CD4-positive, alpha-beta T cell treated with Interleukin-17A for 1 hour (primary cell): ENCODE measurements at places on chromosomes 12 and 14.

DNA sequence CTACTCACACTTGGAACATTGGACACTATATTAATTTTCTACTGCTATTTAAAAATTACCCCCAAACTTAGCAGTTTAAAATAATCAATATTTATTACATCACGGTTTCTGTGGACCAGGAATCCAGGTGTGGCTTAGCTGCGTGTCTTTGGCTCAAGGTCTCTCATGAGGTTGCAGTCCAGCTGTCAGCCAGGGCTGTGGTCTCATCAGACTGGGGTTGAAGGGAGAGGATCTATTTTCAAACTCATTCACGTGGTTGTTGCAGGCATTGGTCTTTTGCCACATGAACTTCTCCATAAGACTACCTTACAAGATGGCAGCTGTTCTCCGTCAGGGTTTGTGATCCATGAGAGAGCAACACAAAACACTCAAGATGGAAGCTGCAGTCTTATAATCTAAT, 343.0 kb downstream of the BCAT1 start:
- no peak for DNase-seq

- DNase-seq, result no peak
These were observed 3.1 kb upstream of the NKX2-1 start for GRCh38 chr14:36522972-36523715.

DNA sequence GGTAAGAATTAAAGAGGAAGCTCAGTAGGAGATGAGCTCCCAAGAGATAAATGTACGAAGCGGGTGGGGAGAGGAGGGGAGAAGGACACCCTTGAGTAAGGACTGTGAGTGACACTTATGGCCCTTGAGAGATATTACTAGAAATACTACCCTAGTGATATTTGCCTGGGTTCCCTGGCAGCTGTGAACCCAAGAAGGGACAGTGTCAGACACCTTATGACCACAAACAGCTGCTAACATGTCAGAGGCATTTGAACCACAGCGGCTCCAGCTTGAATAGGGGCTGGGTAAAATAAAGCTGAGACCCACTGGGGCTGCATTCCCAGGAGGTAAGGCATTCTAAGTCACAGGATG, 19.6 kb upstream of the SLC6A12 start:
- no peak for DNase-seq

GRCh38 chr14:38824706-38825105, 278.3 kb downstream of the SEC23A start:
- no peak for DNase-seq

- peak; percentile 25 for DNase-seq
These were observed 1.2 kb upstream of the GAPDH start for GRCh38 chr12:6532927-6533652.

DNA sequence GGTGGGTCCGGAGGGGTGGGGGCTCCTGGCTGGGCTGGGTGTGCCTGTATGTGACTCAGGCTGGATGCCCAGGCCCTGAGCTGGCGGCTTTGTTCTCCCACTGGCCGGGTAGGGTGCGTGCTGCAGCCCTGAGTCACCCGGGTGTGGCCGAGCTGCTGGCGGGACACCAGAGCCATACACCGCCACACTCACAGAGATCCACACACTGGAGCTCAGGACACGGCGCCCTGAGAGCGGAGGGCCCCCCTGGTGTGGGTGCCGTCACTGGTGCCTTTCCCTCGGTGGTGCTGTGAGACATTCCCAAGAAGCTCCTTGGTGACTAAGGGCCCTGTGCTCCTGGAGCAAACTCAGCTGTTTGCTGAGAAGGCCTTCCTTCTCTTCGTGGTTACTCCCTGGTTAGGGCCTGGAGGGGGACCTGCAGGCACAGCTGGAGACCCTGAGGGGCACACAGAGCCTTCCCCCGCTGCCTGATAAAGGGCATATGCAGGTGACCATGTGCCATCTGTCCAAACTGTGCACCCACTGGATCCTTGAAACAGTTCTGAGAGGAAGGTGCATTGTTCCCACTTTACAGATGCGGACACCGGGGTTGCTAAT, 44.3 kb downstream of the KRT80 start:
- DNase-seq, result no peak

DNA sequence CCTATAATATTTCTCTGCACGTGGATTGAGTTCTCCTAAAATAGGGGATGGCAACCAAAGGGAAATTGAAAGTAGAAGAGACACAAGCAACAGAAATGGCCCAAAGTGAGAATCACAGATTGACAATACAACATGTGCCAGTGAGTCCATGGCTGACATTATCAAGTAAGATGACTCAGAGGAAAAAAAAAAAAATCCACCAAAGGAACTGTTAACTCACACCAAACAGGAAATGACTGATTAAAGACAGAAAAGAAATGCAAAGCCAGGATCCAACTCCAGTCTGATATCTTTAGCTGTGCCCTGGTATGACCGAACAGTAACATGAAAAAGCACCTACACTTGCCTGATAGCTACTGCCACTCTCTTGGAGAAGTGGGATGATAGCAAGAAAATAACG, 485.0 kb downstream of the PRKD1 start:
- DNase-seq, result no peak

- no peak for DNase-seq
These were observed 2.4 kb downstream of the MBD6 start for GRCh38 chr12:57524814-57525614.

DNA sequence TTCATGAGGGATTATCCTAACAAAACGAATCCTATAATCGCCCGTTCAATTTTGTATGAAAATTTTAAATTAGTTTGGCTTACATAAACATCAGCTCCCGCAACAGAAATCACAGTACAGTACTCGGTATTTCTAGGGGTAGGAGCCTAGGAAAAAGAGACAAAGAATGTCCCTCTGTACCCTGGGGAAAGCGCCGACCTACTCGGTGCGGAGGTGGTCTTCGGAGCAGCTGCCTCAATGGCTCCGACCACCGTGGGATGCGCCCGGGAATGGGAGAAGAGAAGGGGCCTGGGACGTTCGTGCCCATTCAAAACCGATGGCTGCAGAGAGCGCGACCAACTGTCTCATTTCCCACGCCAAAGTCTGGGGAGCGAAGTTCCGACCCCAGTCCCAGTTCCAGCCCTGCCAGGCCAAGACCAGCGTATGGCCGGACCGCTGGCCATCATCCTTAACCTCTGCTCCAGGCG, 618 bp downstream of the GNPNAT1 start:
- no peak for DNase-seq

- DNase-seq, result no peak
These were observed 72.2 kb upstream of the RASSF3 start for GRCh38 chr12:64538121-64538520.

GRCh38 chr12:99627459-99627858, 20.1 kb upstream of the GARIN6 start:
- DNase-seq, result no peak

GRCh38 chr12:112844814-112845565, 53.4 kb downstream of the RPH3A start:
- no peak for DNase-seq

- no peak for DNase-seq
These were observed 938 bp upstream of the SLC25A29 start for GRCh38 chr14:100306998-100307765.

- no peak for DNase-seq
These were observed 681.0 kb downstream of the RPL10L start for GRCh38 chr14:45970621-45971020.

- DNase-seq, result no peak
These were observed 22.1 kb downstream of the SLC8A3 start for GRCh38 chr14:70166530-70167203.

DNA sequence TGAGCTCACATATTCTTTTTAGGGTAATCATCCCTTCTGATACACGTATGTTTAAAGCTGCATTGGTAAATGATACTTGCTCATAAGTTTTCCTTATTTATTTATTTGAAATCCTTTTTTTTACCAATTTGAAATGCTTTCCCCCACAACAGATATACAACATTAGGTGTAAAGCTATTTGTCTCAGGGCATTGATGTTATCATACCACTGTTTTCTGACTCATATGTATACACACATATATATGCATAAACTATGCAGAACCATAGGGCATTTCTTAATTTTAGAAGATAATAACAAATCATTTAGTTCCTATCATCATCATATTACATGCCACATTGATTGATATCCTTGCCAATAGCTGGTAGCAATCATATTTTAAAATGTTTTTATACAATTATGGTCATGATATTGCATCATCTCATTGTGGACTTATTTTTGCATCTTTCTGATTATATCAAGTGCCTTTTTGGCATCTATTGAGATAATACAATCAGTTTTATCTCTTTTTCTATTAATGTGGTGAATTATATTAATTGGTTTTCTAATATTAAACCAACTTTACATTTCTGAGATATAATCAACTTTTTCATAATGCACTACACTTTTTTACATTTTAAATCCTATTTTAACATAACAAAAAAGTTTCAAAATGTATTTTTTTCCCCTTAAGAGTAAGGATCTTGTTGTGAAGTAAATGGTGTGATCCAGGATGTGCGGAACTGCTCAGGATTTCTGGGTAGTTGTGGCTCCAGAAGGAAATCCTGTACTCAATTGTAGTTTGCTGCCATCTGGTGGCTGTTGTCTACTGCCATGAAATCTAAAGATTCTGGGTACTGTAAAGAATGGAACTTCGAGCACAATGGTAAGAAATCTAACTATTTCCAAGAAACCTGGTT, 16.7 kb downstream of the OR9K2 start:
- DNase-seq, result peak; percentile 48

DNA sequence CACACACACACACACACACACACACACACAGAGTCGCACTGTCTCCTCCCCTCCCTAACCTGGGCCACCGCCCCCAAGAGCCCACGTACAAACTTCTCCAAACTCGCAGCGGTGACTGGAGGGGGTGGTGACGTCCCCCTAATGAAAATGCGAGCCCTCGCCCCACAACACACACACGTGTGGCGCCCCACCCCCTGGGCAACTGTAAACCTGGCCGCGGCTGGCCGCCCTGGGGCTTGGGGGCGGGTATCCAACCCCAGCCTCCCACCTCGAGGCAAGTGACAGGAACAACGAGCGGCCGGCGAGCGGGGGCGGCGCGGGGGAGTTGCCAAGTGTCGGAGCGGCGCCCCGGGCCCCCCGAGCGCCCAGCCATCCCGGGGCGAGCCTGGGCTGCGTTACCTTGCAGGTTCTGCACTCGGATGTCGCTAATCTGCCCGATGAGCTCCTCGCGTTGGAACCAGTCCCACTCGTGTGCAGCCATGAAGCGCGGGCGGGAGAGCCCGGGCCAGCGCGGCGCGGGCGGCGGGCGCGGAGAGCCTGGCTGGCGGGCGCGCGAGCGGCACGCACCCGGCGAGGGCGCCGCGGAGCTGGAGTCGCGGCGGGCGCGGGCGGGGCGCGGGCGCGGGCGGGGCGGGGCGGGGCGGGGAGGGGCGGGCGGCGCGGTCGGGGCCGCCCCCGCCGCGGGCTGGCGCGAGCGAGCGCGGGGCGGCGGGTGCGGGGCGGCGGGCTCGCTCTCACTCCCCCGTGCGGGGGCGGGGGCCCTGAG, at the start of gene CLMN:
Gene CLMN (minus strand): TSS at position 597 of the 766 bp plus-strand sequence. CDS start 116 bp downstream, at position 481.
- peak; percentile 40 for DNase-seq

- no peak for DNase-seq
These were observed 291.7 kb downstream of the RMST start for GRCh38 chr12:97754306-97754705.

GRCh38 chr14:105085766-105086165, 20.5 kb upstream of the GPR132 start:
- DNase-seq, result no peak

DNA sequence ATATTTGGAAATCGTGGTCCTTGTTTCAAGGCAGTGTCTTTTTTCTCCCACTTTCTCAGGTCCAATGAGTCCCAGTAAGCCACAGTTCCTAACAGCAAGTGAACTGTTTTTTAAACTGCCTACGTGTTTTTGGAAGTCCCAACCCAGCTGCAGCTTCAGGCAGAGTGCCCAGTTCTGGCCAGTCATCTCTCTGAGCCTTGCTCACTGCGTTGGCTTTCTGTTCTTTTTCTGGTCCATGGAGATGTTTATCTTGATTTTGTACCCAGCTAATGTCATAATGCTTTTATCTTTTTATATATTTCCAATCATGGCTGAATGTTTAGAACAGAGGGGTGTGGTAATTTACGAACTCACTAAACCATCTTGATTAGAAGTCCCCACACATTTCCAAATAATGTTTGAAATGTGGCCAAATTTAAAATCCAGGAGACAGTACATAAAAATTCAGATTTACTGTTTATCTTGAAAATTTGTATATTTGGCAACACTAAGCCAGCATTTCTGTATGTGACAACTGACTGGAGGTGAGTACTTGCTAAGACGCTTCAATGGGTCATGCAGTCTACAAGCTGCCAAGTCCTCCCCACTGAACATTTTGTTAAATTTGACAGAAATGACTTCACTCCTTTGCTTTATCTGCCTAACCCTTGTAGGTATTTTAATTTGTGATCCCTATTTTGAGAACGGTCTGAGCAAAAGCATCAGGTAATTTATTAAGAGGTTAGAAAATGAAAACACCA, 46.1 kb upstream of the OTOGL start:
- DNase-seq, result no peak

DNA sequence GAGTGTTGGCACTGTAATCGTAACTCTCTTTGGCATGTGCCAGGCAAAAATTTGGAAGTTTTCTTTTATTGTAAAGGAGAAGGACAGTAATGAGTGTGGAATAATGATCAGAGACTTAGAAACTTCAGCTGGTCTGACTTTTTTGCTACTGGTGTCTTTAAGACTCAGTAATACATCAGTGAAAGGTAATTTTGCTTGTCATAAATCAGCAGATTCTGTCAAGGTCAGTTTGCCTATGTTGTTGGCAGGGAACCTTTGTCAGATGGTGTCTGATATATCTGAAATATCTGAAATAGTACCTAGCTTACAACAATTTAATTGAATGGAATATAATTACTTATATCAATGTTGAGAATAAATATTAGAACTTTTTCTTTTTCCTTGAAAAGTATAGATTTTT, 516.9 kb downstream of the LRFN5 start:
- DNase-seq, result no peak

GRCh38 chr12:51082561-51083125, 753 bp downstream of the CSRNP2 start:
- DNase-seq, result peak; percentile 40

DNA sequence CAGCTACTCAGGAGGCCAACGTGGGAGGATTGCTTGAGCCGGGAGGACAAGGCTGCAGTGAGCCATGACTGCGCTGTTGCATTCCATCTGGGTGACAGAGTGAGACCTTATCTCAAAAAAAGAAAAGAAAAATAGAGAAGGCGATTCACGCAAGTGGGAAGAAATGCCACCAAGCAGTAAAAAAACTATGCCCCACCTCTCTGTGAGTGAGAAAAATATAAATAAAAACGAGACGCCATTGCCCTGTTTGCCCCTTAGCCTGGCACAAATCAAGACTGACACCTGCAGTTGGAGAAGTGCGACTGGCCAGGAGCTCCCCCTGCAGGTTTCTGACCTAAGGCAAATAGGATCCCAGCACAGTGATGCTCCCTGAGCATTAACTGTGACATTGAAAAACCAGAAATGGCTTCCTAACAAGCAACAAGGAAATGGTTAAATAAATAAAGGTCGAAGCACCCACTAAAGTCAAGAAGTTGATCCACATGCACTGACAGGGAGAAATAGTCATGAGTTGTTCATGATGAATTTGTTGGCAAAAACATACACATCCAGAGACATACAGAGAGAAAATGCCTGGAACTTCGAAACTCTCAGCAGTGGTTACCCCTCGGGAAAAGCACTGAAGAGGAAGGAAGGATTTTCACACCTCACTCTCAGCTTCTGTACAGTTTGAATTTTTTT, 21.1 kb downstream of the GSC start:
- peak; percentile 6 for DNase-seq

- DNase-seq, result no peak
These were observed 206.6 kb upstream of the RTL1 start for GRCh38 chr14:101109981-101110728.
